ENCODE measurements at places on chromosomes 1 and 21.

GRCh38 chr1:38991638-38992411 is 749 bp downstream of the AKIRIN1 start:
- DNase-seq, result no peak

GRCh38 chr1:119007670-119008482 is 19.7 kb upstream of the TBX15 start:
- DNase-seq, result no peak

- no peak for DNase-seq
Measured at GRCh38 chr1:4214826-4215225, 314.8 kb upstream of the C1orf174 start.

- peak; percentile 27 for DNase-seq
Measured at GRCh38 chr1:116769561-116769977, 15.3 kb downstream of the CD2 start.

DNA sequence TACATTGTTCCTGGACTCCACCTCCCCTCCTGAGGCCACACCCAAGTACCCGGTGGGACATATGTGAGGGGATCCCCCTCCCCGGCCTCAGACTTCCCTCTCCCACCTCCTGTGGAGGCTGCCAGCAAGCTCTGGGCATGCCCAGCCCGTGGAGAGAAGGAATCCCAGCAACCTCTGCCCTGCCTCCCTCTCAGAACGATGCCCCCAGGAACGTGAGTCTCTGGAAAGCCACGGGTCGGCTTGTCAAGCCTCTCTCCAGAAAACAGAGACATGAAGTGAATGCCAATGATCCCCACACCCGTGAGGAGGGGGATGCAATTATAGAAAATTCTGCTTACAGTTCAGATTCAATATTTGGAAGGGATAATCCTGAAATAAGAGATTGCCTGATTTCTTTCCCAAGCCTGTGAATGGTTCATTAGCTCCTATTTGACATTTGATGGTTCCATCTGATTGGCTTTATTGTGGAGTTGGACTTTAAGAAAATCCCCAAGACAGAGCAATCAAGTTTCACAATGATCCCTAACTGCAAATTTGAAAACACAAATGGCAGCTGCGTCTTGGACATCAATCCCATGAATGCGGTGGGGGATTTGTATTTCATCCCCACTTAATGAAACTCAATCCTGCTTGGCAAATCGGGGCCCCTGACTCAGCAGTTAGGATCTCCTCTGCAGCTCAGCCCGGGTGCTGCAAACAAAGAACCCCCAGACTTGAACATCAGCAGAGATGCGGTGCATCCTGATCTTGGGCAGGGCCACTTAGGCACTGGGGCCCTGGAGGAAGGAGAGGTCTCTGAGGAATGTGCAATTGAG is 9.1 kb upstream of the GUCA2B start:
- no peak for DNase-seq

GRCh38 chr1:111227851-111228747 is 586 bp downstream of the CHI3L2 start:
- peak; percentile 33 for DNase-seq

DNA sequence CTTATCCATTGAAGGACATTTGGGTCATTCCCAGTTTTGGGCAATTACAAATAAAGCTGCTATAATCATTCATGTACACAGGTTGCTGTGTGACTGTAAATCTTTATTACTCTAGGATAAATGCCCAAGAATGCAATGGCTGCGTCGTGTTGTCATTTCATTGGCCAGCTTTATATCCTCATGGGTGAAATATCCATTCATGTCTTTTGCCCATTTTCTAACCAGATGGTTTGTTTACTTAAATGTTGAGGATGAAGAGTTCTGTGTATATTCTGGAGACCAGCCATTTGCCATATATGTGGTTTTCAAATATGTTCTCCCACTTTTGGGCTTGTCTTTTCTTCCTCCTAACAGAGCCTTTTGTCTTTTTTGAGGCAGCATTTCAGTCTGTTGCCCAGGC is 25.3 kb downstream of the TRIM11 start:
- DNase-seq, result no peak

DNA sequence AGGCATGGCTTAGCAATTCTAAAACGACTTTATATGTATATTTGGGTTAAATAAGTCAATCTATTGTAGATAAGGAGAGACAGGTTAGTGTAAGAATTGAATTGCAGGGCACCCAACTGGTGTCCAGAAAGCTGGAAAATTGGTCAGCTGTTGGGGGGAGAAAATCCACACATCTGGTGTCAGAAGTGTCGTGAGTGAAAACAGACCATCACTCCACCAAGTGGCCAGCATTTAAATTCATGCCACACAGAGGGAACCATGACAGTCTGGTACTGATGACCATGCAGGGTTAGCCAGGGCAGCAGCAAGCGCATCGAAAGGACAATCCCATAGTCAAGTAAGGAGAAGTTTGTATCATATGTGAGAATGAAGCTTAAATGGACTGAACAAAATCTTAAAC is 11.7 kb downstream of the LAX1 start:
- peak; percentile 10 for DNase-seq
